ENCODE measurements at places on chromosomes 1 and 21.

DNA sequence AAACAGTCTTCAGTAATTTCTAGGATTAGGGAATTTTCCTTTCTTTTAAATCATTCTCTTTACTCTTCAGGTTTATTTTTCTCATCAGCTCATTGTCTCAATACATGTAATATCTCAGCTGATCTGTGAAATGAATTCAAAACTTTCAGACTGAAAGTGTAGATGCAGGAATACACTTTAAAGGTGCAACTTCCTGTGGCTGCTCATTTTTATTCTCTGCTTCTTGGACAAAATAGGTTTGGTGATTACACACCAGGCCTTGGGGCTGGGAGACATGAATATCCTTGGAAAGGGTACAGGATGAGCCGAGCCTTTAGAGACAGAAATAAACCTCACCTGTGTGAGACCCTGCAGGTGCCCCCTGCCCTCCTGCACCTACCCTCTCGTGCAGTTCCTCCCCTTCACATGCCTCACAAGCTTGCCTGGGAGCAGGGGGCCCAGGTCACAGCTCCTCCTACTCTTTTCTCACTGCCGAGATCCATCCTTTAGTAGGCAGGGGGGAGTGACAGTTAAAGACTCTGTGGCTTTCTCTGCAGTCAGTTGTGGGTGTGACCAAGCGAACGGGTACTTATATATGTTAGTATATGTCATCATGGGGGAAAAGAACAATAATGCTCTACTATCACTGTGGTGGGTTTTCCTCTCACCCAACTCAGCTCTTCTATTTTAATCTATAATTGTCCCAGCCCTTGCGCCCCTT, 23.6 kb downstream of the XCL2 start:
- DNase-seq = no peak

DNA sequence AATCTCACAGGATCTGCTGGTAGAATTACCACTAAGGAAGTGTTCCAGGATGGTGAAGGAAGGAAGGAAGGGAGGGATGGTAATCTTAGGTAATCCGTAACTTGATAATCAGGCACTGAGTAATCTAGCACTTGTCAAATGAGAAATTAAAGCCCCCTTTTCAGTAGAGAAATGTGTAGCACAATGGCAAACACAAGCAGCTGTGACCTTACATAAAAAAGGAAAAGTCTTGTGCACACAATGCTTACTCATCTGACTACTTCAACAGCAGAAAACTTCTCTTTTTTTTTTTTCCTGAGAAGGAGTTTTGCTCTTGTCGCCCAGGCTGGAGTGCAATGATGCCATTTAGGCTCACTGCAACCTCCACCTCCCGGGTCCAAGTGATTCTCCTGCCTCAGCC, 6.1 kb downstream of the NUP210L start:
- no peak for DNase-seq

DNA sequence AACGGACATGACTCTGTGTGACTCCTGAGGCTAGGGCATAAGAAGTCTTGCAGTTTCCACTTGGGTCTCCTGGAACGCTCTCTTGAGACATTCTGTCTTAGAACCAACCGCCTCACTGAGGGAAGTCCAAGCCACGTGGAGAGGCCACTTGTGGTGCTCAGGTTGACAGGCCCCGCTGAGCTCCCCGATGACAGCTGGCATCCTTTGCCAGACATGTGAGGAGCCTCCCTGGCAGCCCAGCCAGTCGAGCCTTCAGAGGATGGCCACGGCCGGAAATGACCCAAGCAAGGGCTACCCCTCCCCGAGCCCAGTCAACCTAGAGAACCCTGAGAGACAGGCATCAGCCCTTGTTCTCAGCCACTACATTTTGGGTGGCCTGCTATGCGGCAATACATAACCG, 20.7 kb downstream of the PLEKHA6 start:
- no peak for DNase-seq

DNA sequence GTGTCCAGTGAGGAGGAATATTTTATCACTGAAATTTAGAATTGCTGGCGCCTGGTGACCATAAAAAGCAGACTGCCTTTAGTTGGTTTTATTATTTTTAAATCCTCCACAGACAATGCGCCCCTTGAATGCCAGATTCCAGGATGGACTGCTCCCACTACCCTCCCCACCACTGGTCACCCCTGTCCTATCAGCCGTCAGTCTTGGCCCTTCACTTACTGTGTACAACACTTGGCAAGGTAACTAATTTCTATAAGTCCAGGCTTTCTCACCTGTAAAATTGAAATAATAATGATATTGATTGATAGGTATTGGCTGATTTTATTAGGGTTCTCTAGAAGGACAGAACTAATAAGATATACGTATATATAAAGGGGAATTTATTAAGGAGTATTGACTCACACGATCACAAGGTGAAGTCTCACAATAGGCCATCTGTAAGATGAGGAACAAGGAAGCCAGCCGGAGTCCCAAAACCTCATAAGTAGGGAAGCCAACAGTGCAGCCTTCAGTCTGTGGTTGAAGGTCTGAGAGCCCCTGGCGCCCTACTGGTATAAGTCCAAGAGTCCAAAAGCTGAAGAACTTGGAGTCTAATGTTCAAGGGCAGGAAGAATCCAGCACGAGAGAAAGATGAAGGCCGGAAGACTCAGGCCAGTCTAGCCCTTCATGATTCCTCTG, 17.8 kb downstream of the RHEX start:
- no peak for DNase-seq

- DNase-seq = no peak
These were observed 8.0 kb upstream of the ANGPTL3 start for GRCh38 chr1:62589321-62589720.

- DNase-seq = no peak
These were observed 22.4 kb upstream of the ZBTB18 start for GRCh38 chr1:244028701-244029100.

DNA sequence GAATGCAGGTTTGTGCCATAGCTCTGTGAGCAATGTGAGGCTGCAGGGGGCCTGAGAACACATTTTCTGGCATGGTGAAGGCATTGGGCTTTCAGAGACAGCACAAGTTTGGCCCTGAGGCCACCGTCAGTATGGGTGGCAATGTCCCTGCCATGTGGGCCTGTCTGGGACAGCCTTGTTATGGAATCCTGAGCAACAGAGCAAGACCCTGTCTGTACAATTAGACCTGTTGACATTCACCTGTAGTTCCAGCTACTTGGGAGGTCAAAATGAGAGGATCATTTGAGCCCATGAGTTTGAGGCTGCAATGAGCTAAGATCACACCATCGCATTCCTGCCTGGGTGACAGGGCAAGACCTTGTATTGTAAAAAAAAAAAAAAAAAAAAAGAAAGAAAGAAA, 35.6 kb downstream of the PRDM15 start:
- no peak for DNase-seq

DNA sequence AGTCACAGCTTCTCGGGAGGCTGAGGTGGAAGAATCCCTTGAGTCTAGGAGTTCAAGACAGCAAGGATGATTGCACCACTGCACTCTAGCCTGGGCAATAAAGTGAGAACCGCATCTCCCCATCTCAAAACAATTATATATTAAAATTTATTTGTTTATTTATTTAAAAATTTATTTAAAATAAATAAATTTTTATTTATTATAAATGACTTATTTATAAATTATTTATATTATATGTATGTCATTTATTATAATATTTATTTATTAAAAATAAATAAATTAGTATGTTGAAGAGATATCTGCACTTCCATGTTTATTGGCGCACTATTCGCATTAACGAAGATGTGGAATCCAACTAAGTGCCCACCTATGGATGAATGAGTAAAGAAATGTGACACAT, 683.2 kb upstream of the BRINP3 start:
- DNase-seq = no peak

- DNase-seq = no peak
These were observed 419.5 kb downstream of the LRRIQ3 start for GRCh38 chr1:73778471-73778870.

GRCh38 chr1:224116131-224116530, 2.2 kb downstream of the FBXO28 start:
- DNase-seq = no peak

DNA sequence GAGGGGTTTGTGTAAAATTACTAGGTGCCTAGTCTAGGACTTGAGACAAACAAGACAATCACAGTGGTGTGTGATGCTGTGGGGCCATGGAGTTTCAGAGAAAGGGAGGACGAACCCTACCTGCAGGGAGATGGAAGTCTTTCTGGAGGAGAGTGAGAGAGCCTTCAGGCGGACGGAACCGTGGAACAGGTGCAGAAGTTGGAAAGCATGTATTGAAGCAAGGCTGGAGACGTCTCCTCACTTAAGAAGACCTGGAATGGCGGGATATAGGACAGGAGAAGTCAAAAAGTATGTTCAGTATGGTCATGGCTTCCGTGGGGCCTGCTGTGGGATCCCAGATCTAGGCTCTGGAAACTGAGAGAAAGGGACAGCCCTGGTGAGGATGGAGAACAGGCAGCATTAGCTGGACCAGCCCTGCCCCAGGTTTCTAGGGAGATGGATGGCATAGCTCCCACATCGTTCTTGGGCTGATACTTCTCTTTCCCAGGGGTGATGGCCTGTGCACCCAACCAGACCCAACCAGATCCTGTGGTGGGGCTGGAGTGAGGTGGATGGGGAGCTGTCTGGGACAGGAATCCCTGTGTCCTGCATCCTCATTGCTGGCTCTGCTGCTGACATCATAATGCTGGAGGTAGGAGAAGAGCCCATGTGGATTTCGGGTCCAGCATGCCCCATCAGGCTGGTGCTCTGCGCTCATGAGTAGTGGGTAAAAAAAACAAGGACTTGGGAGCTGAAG, 15.0 kb upstream of the LRP8 start:
- DNase-seq = no peak

DNA sequence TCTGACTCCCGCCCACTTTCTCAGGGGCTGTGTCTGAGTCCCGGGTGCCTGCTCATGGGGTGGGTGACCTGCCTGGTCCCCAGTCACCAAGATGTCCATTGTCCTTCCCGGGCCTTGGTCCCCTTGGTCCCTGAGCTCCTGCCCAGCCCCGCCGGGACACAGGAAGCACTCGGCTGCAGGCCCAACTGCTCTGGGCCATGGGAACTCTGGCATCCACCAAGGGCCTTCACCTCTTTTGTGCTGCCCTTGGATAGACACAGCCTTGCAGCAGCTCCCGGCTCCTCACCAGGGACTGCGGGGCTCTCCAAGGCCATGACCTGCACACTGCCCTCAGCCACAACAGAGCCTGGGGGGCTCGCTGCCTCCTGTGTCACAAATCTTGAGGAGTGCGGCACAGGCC, 22.1 kb upstream of the MX1 start:
- no peak for DNase-seq

GRCh38 chr1:182317611-182318161, 73.9 kb downstream of the GLUL start:
- DNase-seq = no peak
